ENCODE measurements at places on chromosomes 1 and 21.

DNA sequence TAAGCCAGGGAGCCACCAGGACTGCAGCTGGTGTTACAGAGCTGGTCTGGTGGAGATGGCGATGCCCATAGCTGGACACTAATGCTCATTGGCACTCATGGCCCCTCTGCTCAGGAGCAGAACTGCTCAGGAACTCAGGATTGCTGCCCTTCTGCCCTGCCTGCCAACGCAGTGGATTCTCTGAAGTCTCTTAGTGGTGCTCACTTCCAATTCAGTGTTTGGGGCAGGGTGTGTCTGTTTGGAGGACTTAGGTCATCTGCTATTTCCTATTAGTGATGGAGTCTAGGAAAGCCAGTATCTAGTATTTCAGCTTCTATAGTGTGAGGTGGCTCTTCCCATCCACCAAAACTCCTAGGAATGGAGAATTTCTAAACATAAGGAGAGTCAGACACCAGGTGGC lies 29.1 kb downstream of the S100A10 start:
- no peak for DNase-seq

GRCh38 chr1:241459186-241459802 lies 60.3 kb downstream of the FH start:
- DNase-seq: no peak

GRCh38 chr21:38913120-38913892 lies 107.6 kb downstream of the ETS2 start:
- peak; percentile 72 for DNase-seq

DNA sequence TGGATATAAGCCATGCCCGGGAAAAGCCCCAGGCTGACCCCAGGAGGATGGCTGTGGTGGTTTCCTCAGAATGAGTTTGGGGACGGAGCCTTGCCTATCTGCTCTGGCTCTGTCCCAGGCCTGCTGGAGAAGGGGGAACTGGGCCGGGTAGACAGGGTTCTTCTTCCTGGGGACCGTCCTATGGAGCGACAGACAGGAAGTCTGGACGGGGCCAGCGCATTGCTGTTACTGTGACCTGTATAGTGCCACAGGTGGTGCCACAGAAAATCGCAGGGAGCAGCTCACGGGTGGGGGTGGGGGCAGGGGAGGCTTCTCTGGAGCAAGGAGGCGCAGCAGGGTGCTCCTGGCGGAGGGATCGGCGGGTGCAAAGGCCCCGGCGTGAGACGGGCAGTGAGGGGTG lies 36.4 kb downstream of the CFAP74 start:
- no peak for DNase-seq

DNA sequence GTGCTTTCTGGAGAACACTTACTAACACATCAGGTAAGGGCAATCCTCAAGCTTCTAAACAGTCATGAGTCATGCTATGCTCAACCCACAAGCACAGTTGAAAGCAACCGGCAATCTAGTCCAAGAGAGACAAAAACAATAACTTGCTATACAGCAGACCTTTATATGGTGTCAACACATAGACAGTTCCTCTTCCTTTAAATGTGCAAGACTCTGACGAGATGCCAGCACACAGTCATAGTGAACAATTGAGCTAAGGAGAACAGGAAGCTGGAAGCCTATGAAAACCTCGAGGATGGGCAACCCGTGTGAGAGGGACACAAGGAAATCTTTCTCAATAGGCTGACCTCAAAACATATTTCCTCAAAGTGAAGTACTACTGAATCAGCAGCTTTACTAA lies 5.3 kb downstream of the ADIPOR1 start:
- peak; percentile 82 for DNase-seq

DNA sequence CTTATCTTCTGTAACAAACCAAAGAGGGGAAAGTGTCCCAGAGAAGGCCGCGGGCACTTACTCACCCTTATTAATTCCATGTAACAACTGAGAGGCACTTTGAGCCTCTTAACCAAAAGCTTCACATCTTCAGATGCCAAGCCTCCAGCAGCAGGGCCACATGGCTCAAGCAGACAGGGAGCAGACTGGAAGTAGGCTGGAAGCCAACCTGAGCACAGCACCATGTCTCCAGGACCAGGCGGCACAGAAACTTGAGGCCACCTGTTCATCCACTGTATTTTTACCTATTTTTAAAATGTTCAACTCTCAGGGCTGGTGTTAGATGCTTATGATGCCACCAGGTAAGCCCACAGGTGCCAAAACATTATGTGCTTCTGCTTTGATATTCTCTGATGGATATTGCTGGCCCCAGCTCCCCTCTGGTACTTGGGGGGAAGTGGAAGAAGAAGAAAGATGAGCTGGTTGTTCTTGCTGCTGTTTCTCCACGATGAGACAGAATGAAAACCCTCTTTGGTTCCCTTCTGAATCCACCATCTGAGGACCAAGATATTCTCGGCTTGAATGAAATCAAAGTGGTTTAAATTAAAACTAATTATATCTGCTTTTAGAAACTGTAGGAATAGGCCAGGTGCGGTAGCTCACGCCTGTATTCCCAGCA lies 30.6 kb upstream of the SDE2 start:
- DNase-seq: no peak

- no peak for DNase-seq
Observed at GRCh38 chr1:211676106-211676583, 724 bp upstream of the NEK2 start.

DNA sequence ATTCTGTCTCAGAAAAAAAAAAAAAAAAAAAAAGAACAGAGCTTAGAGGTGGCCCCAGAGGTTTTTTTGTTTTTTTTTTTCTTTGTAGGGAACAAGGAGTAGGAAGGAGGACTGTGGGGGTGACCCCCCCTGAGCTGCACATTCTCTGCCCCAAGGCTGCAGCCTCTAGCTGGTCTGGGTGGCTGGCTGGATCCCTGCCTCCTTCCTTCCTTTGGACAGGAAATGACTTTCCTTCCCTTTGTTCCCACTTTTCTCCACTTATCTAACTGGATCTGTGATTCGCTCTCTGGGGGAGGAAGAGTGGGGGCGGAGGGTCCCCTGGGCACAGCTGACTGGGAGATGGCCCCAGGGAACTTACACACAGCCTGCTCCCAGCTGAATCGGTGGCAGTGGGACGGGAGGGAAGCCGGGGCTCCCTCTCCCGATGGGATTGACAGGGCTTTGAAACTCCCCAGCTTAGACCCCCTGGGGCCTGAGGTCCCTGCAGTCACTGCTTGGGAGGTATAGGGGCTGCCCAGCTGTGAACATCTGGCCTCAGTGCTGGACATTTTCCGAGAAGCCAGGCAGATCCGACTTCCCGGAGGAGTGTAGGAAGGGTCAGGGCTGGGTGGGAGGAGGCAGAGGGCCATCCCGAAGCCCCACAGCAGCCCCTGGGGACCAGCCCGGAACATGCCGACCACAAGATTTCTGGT lies 2.1 kb downstream of the FBLIM1 start:
- DNase-seq: peak; percentile 41

DNA sequence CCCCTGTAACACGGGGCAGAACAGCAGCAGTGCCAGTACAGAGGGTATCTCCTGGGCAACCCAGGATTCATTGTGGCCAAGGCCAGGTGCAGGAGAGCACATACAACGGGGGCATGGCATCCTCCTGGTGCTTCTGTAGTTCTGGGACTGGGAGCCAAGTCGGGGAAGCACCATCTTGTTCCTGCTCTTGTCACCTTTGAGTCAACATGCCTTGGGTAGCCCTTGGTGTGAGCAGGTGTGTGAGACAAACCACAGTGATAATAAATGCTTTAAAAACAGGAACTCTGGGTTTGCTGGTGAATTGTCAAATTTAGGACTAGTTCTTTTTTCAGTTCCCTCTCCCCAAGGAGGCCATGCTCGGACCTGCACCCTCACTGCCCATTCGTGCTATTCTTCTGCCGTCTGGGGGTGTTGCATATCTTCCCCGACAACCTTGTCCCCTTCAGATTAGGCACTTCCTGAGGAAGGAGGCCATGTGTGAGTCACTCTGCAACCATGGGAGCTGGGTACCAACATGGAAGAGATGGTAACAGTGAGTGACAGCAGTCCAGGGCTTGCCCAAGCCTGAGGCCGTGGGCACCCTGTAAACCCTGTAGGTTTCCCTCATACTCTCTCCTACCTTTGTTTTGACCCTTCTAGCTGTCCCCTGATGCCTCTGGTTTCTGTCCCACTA lies 150.2 kb downstream of the GRIK3 start:
- DNase-seq: no peak

DNA sequence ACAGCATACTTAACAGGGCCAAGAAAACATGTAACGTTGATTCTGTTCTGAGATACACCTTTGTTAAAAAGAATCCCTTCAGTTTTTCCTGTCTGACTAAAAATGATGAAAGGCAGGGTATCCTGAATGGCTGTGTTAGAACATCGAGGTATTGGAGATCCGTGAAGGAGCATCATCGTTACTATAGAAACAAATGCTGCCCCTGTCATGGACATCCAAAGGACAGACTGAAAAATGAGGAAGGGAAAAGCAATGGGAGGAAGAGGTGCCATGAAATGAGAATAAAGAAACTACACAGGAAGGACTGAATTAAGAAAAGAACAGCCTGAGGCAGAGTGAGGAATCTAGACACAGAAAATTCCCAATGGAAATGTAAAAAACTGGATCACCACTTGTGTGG lies 257.9 kb downstream of the PDE4B start:
- no peak for DNase-seq

DNA sequence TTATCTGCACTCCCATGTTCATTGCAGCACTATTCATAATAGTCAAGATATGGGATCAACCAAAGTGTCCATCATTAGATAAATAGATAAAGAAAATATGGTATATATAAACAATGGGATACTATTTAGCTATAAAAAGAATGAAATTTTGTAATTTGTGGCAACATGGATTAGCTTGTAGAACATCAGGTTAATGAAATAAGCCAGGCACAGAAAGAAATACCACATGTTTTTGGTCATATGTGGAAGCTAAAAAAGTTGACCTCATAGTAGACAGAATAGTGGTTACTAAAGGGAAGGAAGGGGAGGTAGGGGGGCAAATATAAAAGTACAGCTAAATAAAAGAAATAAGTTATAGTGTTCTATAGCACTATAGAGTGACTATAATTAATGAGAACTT lies 68.5 kb downstream of the SCMH1 start:
- DNase-seq: no peak

DNA sequence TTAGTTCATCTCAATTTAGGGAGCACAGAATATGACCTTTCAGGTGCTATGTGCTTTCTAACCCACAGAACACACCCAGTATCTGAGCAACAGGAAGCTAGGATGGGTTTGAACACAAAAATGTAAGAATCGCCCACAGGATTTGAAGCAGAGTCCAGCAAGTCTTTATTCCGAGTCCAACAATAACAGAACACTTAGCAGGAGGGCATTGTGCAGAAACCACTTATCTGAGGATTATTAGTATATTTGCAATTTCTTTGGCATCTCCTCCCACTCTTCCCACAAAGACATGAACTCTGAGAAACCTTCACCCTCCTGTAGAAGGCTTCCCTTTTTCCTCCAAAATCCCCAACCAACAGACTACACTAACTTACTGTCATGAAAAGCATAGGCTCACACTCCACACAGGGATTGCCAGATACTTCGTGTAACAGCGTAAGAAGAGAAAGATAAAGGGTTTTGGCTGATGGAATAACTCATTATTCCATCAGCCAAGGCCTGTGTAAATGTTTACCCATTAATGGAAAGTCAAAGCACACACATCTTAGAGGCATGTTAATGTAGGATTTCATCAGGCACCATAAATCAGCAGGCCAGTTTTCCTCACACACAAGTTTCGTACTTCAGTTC lies 16.1 kb downstream of the SIPA1L2 start:
- DNase-seq: peak; percentile 85

GRCh38 chr1:176066709-176067108 lies 140.4 kb downstream of the COP1 start:
- no peak for DNase-seq

DNA sequence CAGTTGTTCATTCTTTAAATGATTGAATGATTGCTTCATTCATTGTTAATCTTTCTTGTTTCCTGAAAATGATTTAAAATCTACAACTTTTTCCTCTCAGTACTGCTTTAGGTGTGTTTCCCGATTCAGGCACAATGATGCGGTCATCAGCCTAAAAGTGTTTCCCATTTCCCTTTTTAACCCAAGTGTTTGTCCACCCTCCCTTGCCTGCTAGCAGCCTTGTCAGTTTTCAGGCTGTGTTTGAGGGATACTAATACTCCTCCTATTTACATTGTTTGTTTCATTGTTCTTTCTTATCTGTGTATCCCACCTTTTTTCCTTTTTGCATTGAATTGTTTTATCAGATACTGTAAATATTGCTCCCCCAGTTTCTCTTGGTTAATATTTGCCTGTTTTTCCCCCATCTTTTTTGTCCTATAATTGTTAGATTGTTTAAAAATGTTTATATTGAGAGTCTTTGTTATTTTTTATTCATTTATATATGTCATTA lies 131.1 kb downstream of the KIAA0319L start:
- no peak for DNase-seq

- no peak for DNase-seq
Observed at GRCh38 chr1:15488371-15488770, 12.5 kb downstream of the CELA2B start.

DNA sequence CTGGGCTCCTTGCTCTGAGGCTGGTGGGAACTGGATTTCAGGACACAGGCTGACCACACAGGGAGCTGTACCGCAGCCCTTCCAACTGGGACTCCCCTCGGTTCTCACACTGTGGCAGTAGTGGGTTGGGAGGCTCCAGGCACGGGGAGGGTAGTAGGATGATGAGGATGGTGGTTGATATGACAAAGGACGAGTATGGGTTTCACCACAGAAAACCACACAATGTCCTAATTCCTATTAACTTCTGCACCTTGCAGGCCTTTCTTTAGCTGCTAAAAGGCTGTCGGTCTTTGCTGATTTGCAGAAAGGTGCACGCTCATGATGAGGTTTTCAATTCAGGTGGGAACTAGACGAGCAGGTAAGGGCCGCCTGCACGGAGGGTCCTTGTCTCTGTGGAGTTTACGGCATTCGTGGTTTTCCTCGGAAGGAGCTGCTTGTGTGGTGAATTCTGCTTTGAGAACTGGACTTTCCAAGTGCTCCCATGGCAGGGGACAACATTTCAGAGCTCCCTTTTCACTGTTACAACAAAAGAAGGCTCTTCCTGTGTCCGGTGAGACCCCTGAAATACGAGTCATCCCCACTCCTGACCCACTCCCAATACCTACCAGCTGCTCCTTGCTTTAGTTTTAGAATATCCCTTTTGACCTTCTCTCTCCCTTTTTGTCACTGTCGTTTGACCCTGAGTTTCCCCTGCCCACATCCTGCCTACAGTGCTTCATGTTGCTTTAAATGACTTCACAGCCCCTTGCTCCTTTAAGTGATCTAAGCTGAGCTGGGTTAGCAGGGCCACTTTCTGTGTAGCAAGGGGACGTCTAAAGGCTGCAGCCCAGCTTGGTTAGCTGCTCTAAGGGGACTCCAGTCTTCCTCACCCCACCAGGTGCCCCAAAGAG lies 125.1 kb downstream of the MRPS6 start:
- no peak for DNase-seq

DNA sequence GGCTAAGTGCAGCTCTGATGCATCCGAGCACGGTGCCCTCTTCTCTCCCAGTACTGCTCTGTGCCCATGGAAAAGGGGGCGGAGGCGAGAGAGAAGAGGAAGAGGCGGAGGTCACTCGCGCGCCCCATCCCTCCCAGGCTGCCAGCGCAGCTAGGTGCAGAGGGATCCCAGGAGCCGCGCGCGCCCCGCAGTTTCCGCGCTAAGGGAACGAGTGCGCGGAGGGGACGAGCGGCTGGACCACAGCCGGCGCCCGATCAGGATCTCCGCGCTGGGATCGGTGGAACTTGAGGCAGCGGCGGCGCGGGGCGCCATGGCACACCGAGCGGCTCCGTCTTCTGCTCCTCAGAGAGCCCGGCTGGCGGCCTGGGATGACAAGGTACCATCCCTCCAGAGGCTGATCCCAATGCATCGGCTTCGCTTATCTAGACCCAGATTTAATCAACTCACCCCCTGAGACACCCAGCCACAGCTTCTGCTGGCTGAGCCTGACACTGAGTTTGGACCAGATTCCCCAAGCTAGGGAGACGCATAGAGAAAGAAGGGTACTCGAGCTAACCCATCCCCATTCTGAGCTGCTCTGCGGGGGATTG lies at the start of gene PTGFR:
PTGFR (plus strand) TSS at position 114 of the 590 bp plus-strand sequence. CDS start 1,770 bp downstream, outside the sequence.
- peak; percentile 30 for DNase-seq

All from iris pigment epithelial cell (primary cell).